ENCODE measurements at places on chromosomes 12 and 14.

DNA sequence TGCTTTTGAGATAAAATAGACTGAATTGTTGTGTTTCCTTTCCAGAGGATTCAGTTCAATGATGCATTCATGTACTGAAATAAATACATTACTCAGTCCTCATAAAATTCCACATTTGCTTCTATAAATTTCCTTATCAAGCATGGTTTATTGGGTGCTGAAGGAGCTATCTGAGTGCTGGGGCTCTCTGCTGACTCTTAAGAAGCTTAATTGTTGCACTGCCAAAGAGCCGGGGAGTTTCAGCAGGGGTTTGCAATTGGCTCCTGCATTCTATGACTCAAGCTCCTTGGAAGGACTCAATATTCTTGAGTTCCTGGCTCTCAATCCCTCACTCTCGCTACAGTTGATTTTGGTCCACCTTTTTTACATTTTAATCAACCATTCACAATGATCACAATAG is 69.8 kb upstream of the PYGL start:
- no peak for DNase-seq

GRCh38 chr14:90844321-90844720 is 28.1 kb upstream of the TTC7B start:
- DNase-seq: no peak

DNA sequence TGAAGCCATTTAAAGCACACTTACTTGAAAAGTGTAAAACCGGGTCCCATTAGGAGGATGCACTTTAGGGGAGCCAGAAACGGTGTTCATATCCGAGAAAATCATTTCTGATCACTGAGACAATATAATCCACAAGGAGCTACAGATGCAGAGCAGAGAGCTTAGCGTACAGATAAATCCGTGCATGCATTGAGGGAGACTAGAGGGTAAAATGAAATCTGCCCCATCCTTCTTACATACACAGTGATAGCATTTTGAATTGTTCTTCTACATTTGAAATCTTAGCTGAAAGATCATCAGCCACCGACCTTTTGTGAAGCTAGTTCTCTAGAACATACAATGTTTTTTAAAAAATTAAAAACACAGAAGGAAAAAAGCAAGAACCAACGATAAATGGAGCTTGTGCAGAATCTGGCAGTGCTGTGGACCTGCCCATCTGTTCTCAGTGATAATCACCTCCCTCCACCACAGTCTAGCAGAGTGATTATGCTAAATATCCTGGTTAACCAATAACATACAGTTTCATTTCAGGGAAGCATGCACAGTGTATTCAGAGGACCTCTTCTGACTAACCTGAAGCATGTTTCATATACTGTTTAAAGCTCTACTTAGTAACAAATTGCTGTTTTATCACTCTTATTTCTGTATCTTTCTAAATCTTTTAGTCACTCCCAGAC is 161.1 kb downstream of the PPFIA2 start:
- DNase-seq: no peak

DNA sequence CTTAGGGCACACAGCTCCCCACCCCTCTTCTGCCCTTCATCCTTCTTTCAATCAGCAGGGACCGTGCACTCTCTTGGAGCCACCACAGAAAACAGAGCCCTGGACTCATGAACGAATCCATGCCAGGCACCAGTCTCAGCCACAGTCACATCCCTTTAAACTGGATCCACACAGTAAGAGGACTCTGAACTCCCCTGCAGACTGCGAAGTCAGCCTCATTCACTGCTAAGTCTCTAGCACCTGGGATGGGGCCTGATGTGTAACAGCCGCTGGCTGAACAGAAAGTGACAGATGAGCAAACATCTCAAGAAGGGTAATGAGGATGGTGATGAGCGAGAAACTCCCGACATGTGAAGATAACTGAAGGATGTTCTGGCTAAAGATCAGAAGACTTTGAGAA is 45.8 kb upstream of the IQSEC3 start:
- DNase-seq: no peak

GRCh38 chr14:92589213-92589852 is 75.8 kb downstream of the RIN3 start:
- no peak for DNase-seq

DNA sequence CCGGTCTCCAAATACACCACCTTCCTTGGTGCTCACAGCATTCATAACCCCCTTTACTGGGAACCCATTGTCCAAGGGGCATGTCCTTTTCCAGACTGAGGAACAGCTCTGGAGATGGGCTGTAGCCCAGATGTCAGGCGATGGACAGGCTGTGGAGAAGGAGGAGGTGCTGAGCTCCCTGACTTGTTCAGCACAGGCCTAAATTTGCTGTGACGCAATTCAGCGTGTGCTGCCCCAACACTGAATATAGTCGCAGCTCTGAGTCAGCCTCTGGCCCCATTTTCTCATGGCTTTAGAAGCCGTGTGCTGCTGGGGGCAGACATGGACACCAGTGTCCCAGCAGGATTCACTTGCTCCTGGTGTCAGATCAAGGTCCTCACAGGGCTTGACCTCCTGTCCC is 269.1 kb downstream of the EMP1 start:
- DNase-seq: no peak

DNA sequence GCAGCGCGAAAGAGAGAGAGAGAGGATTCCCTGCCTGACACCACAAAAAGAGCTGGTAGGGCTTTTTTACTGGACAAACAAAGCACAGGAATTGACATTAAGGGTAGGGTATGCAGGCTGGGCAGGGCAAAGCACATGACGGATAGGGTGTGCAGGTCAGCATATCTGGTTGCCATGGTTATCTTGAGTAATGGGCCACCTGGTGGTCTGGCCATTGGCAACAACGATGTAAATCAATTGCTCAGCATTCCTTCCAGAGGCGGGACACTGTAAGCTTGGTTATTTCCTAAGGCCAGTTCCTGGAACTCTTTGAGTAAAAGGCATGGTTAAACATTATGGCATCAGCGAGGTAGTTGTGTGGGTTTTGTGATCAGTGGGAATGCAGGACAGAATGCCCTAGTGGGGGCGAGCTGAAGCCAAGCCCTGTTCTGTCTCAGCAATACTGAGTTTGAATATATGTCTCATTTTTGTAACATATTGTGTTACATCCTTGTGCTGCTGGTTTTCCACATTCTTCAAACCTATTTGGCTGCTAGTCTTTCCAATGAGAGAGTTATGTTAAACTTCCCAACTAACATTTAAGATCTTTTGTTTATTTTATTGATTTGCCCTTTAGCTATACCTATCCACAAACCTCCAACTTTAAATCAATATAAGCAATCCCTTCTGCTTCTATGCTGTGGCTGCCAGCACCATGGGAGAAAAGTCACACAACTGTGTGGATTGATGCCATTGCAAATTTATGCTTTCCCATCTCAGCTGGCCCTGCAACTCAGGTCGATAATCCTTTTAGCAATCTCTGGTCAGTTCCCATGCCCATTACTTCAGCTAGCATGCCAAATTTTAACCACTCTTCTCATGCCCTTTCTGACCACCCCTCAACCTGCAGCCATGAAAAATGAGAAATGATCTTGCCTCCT is 396.7 kb upstream of the PDE3A start:
- no peak for DNase-seq

DNA sequence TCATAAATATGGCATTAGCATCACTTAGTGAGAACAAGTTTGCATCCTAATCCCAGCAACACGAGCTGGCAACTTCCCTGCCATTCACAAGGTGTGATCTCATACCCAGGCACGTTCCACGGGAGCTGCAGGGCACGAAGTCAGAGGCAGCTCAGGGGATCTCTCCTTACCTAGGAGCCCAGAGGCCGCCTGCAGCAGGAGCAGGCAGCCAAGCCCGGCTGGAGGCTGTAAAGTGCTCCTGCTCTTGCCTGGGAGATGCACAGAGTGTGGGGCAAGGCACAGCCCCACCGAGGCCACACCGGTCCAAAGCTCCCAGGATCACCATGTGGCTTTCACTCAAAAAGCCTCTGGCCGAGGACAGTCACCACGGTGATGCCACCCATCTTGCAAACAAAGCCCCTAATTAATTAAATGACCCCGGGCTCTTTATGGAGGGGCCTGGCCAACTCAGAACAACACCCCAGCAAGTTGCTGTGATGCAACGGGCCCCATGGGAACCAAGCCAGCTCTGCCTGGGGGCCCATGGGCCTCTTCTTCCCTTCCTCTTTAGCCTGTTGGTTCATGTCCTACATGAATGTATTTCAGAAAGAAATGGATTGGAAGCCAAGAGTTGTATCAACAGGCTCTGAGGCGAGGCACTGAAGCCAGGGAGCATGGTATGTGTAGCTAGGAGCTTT is 26.5 kb downstream of the NUAK1 start:
- peak; percentile 81 for DNase-seq

- no peak for DNase-seq
Measured at GRCh38 chr12:22256041-22256441, 78.5 kb downstream of the ST8SIA1 start.

GRCh38 chr12:74401035-74401434 is 136.6 kb upstream of the ATXN7L3B start:
- DNase-seq: no peak

- DNase-seq: peak; percentile 82
Measured at GRCh38 chr12:39145175-39145999, 240.0 kb upstream of the CPNE8 start.

DNA sequence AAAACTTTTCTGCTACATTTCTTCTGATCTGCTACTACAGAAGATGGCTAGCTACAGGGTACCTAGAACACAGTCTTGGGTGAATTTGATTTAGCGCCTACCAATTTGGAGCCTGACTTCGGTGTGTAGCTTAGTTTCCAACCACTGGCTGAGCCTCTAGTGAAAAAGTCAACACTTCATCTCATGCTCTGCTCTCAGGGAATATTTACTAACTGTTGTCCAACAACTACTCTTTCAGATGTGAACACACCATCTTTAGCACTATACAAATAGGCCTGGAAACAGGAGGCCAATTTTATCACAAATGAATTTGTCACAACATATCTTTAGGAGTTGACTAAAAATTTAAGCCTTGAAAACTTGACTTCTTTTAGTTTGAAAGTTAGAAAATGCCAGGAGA is 167.9 kb downstream of the NELL2 start:
- DNase-seq: no peak

DNA sequence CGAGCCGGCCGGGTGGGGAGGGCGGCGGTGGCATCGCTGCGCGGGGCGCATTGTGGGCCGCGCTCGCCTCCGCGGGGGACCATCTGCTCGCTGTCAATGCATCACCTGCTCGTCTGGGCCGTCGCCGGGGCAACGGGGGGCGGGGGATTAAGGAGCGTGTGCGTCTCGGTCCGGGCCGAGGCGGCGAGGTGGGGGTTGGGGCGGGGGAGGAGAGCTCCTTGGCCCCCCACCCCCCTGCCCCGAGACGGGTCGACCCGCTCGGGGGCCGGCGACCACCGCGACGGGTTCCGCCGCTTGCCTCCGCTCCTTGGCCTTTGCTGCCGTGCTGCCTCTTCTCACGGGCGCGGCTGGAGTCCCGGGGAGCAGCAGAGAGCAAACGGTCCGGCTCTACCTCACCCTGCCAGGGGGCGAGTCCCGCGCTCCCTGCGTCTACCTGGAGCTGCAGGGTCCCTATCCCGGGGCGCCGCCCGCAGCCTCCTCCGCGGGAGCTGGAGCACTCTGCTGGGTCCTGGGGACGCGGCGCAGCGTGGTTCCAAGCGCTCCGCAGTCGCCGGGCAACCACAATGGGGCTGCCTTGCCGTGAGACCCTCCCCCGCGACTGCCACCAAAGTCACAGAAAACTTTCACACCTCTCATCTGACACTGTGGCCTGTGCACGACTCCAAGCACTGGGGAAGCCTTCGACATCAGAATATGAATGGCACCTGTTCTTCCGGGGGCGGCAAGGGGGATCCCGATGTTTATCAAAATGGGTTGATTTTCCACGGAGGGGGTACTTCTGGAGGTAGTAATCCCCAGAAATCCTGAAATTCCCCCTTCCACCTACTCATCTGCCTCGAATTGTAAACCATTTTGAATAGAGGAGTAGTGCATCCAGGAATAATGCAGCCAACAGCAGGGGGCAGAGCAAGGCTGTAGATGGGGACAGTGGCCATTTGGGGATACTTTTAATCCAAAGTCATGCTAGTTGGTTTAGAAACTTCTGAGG is at the start of gene C12orf42:
C12orf42 (minus strand) TSS at position 500 of the 988 bp plus-strand sequence. CDS start 17,542 bp downstream, outside the sequence.
- no peak for DNase-seq

DNA sequence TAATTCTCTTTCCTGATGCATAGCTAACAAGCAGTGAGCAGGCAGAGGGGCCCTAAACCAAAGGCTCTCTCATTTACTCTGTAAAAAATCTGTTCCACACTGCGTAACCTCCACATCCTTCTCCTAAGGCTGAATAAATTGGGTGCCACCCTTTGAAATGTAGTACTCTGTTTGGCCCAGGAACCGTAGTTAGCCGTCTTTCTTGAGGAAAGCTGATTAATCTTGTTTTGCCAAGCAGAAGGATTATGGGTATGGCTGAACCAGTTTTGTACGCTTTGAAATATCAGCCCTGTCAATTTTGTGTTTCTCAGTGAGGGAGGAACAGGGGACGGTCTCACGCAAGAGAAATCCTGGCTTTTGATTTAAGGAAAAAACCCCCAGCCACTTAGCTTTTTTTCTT is 19.7 kb downstream of the EML1 start:
- DNase-seq: no peak

DNA sequence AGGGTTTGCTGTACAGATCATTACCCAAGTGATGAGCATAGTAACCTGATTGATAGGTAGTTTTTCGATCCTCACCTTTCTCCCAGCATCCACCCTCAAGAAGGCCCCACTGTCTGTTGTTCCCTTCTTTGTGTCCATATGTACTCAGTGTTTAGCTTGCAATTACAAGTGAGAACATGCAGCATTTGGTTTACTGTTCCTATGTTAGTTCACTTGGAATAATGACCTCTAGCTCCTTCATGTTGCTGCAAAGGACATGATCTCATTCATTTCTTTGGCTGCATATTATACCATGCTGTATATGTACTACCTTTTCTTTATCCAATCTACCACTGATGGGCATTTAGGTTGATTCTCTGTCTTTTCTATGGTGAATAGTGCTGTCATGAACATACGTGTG is 181.6 kb upstream of the FOXG1 start:
- no peak for DNase-seq

- DNase-seq: no peak
Measured at GRCh38 chr12:870378-870777, 79.1 kb downstream of the RAD52 start.

- DNase-seq: no peak
Measured at GRCh38 chr14:31196839-31197492, 10.6 kb downstream of the HECTD1 start.

GRCh38 chr14:104293851-104294627 is 155.7 kb downstream of the KIF26A start:
- DNase-seq: peak; percentile 32

- no peak for DNase-seq
Measured at GRCh38 chr14:69287098-69288010, 27.4 kb downstream of the GALNT16 start.

DNA sequence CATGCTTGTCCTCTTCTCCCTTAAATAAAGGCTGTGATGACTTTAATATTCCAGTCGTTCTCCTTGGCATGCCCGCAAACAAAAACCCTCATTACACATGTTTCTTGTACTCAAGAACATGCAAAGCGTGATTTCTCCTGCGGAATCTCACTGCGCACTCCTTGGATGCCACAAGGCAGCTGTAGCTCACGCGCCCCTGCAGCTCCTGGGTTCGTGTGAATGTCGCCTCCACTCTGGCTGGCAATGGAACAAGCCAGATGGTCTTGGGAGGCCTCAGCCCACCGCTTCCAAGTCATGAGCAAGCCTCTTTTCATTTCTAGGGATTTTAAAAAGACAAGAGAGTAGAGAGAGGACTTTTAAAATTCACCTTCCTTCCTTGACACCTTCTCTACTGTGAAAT is 403.8 kb downstream of the PCNX1 start:
- no peak for DNase-seq
